ENCODE measurements at places on chromosomes 11 and 22. TPM values are rescaled to one million over a fixed set of nuclear protein-coding genes. Genes with fewer than 3 reads are reported as not detected.

The FAT3 gene
- 0.59 TPM for total RNA-seq

The ANO5 gene
- 1.6 TPM for total RNA-seq

The HTR3A gene
- not detected for total RNA-seq

The MAPK12 gene
- 23.8 TPM for total RNA-seq

The MLC1 gene
- total RNA-seq = not detected

The RCN1 gene
- total RNA-seq = 171 TPM

The EXPH5 gene
- total RNA-seq = 0.03 TPM

The APOA1 gene
- total RNA-seq = not detected

The GSTT2B gene
- total RNA-seq = 0.43 TPM

The IRF7 gene
- total RNA-seq = 5.8 TPM

The OR5AN1 gene
- total RNA-seq = not detected

The NCAPH2 gene
- 38.0 TPM for total RNA-seq

The DRD2 gene
- total RNA-seq = not detected

The KIAA1671 gene
- 12.7 TPM for total RNA-seq

The C1QTNF5 gene
- not detected for total RNA-seq

The MUC5AC gene
- total RNA-seq = 1.5 TPM

The MS4A8 gene
- total RNA-seq = not detected

The BTBD10 gene
- total RNA-seq = 49.4 TPM
